ENCODE measurements at places on chromosomes 2 and 18.

- no peak for DNase-seq
These were observed 286.8 kb upstream of the HNMT start for GRCh38 chr2:137677466-137677865.

GRCh38 chr2:29841386-29842004 lies 79.9 kb downstream of the ALK start:
- peak; percentile 61 for DNase-seq

GRCh38 chr18:78123926-78124797 lies 855.5 kb upstream of the SALL3 start:
- no peak for DNase-seq

- DNase-seq, result no peak
These were observed 18.4 kb upstream of the PIEZO2 start for GRCh38 chr18:11167778-11168177.

DNA sequence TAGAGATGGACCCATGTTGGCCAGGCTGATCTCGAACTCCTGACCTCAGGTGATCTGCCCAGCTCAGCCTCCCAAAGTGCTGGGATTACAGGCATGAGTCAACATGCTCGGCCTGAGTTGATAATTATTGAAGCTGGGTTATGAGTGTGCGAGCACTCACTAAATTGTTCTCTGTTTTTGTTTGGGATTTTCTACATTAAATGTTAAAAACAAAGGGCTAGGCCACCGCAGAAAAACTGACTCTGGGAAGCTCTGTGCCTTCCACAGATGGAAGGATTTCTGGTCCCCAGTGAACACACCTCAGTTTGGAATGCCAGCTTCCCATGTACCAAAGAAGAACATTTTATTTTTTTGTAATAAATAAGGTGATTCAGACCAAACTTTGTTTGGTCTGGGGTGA lies 83.0 kb downstream of the XRCC5 start:
- DNase-seq, result no peak

DNA sequence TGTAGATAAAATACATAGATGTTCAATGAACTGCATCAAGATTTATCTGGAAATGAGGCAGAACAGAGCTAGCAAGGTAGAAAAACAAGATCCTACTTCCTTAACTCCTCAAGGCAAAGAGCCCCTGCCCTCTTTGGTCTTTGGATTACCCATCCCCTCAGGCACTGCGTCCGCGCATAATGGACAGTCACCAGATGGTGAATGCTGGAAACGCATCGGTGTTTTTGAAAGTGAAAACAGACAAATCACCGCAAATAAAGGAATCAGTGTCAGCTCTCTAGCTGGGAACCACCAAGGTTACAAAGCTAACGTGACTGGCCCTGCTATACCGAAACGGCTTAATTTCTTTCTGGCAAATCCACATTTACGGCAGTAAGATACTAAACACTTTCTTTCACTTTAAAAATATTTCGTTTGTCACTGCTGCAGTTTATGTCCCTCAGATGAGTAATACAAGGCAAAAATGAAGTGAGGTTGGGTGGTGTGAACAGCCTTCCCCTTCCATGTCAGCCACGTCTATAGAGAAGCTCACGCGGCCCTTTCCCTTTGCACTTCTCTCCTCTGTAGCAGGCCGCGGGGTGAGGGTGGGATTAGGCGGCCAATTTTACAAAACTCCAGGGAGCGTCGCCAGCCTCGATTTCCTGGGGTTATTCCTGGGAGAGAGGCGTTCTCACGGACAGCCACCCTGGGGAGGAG lies 627 bp upstream of the GALR1 start:
- DNase-seq, result no peak

- no peak for DNase-seq
These were observed 38.6 kb upstream of the YPEL5 start for GRCh38 chr2:30108192-30108591.

DNA sequence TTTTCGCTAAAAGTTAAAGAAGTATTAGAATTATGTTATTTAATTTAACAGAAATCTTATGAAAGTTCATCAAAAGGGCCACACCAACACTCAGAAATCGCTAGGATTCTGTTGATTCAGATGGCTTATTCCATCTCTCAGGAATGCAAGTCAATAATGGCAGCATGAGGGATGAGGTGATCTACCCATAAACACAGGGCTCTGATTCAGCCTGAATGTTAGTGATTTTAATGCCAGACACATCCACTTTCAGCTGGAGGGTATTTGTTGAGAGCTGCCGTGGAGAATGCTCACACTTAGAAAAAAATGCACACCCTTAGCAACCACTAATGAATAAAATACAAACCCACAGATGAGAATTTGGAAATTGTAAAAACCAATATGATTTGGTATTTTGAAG lies 173.3 kb upstream of the ERBB4 start:
- DNase-seq, result peak; percentile 74

DNA sequence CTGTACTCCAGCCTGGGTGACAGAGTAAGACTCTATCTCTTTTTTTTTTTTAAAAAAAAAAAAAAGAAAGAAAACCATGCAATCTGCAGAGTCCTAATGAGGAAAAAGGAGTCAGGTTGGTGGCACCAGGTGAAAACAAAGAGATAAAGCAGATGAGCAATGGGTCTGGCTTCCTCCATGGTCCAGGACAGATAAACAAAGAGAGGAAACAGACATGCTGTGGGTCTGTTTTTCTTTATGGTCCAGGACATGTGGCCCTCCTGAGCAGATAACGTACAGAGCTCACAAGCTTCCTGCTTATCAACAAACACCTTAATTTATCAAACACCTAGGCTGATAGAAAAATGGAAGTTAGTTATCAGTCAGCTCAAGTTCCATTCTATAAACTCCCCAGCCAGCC lies 24.4 kb upstream of the TUBB6 start:
- no peak for DNase-seq

GRCh38 chr18:74582642-74583041 lies 15.0 kb upstream of the ZNF407 start:
- no peak for DNase-seq

GRCh38 chr2:8543383-8544170 lies 138.3 kb upstream of the ID2 start:
- no peak for DNase-seq

- DNase-seq, result no peak
These were observed 7.1 kb upstream of the ZBTB14 start for GRCh38 chr18:5302606-5303005.

DNA sequence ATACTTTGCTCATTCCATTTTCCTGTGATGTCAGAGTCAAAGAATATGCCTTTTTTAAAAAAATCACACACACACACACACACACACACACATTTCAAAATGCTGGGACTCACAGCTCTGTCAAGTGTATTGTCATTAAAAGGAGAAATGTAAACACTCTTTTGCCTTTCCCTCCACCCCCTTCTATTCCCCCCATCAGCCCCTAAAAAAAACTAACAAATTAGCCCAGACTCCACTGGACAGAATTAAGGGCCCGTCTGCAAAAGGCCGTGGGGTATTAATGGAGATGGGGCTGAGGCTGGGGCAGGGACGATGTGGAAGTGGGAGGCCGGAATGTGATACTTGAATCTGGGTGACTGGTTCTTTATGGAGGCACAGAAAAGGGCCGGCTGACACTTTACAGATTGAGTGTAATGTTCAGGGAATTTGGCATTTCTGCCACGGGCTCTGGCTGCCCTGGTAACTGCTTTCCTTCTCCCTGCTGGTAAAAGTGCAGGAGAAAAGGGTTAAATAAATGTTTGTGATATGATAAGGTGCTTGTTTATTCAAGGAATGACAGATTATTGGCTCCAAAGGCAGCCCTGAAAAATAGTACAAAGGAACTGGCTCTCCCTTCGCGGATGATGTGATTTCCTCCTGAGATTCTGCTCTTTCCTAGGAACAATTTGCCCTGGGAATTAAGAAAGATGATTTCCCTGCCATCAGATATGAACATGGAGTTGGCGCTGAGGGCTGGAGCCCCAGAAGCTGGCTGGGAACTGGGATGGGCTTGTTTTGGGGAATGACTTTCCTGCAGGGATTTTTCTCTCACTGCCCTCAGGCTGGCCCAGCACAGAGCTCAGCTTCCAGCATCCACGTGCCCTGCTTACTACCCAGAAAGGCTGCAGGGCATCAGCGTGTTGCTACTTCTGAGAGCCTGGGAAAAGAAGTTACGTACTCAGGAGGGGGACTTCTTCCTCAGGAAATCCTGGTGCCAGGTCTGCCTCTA lies 52.8 kb upstream of the CTAGE1 start:
- DNase-seq, result no peak

GRCh38 chr2:70674636-70675430 lies 93.2 kb downstream of the ADD2 start:
- DNase-seq, result no peak

DNA sequence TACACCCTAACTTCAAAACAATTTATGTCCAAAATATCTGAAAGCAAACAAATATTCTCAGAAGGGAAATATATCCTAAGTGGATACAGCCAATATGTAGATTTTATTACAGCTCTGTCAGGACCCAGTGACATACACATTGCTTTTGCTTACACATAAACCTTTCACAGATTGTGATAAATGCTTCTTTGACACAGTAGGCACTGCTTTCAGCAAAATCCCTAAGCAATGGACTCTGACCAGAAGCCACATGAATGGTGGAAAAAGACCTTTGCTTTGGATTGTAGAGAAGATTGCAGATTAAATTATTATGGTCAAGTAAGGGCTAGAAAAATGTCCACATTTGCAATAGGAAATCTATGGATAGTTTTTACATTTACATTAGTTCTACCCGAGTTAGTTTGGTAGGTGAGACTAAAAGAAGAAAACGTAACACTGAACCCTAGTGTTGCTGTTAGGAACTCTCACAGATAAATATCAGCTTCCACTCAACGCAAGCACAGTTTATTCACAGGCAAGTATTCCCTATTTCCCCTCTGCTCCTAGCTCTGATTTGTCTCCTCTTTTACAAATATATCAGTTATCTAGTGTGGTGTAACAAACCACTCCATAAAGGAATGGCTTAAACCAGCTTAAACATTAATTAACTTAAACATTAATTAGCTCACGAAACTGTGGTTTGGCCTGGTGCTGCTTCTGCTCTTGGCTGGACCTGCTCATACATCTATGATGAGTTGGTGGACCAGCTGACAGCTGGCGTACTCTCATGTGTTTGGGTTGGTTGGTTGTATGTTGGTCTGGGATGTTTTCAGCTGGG lies 23.6 kb upstream of the SERPINE2 start:
- no peak for DNase-seq

GRCh38 chr18:31487246-31488015 lies 10.5 kb upstream of the DSG2 start:
- DNase-seq, result no peak

DNA sequence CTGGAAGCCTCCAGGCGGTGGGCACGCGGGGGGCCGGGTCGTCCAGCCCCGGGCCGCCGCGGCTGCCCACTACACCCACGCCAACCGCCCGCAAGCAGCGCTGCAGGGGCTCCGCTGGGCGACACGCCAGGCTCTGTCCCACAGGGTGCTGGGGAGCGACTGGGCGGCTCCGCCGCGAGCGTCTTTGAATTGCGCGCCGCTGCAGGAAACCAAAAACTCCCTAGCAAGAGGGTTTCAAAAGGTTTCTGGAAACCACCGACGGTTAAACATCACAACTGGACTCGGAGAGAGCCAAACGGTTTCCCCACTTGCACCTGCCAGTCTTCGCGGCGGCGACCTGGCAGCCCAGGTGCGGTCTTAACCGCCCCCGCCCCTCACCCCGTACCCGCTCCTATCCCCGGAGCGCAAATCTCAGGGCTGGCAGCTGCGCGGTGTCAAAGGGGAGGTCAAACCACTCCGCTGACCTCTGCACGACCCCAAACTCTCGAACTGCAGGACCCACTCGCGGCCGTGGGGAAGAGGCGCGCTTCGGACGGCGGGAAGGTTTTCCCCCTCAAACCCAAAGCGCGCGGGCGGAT lies 1.0 kb downstream of the CXCR4 start:
- DNase-seq, result no peak

DNA sequence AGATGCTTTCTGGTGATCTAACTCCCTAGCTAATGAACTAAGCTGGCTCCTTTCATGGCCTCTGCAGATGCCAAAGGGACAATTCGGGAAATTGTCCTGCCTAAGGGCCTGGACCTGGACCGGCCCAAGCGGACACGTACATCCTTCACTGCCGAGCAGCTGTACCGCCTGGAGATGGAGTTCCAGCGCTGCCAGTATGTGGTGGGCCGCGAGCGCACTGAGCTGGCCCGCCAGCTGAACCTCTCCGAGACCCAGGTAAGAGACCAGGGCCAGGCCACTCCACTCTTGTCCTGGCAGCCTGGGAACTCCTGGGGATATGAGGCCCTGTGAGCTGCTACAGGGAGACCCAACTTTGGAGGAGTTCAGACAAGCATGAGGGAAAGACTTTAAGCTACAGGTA lies 14.7 kb upstream of the ATP6V1B1 start:
- no peak for DNase-seq

GRCh38 chr2:212618636-212619035 lies 80.0 kb upstream of the ERBB4 start:
- no peak for DNase-seq

GRCh38 chr2:206820807-206821206 lies 55.4 kb downstream of the FASTKD2 start:
- DNase-seq, result no peak

DNA sequence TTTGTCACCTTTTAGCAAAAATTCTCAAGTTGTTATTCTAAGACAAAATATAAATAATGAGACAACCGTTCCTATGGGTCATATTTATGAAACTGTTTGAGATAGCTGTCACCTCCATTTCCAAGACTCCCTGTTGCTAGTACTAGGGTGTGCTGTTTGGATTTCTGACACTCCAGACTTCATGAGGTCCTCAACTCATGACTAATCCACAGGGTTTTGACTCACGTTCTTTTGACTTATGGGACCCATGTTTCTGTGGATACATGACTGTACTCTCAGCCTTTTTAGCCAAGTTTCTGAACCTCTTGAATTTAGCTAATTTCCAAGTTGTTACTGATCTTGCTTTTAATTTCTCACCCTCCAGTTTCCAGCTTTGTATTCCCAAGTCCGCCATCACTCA lies 178.7 kb upstream of the FAM98A start:
- DNase-seq, result no peak

- DNase-seq, result no peak
These were observed 1.2 kb upstream of the SKA1 start for GRCh38 chr18:50373561-50374219.

- DNase-seq, result no peak
These were observed 176.8 kb upstream of the SETBP1 start for GRCh38 chr18:44503854-44504253.

DNA sequence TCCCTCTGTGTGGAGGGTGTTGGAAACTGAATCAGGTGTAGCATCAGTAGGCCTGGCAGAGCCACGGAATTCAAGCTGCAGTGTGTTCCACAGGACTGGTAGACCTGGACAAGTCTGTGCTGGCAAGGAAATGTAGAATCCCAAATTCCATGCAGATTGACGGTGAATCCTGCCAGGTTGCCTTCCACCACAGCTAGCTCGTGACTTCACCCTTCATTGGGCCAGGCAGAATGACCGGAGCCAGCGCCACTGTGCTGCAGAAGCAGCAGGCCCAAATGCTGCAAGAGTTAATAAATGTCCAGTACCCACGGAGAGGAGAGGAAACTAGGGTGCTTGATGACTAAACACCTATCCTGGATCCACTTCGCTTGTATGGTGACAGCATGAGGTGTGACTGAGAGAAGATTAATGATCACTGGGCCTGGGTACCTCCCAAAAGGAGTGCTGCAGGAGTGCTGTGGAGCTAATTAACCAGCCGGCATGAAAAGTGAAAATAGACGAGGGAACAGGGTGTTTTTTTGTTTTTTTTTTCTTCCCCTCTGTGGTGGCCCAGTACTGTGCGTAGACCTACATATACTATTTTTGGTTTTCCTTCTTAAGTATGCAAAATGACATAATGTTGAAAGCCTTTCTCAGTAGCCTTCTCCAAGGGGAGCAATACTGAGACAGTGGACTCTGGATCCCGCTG lies 122.2 kb downstream of the TANC1 start:
- DNase-seq, result no peak

- no peak for DNase-seq
These were observed 164.4 kb upstream of the VRK2 start for GRCh38 chr2:57881998-57882888.

All from spinal cord (tissue), 10 donors.